Muscle of back (tissue), 13 donors: ENCODE measurements at places on chromosomes 12 and 14.
A peak's percentile ranks its signal among the peaks of the same experiment; 100 is the strongest.

DNA sequence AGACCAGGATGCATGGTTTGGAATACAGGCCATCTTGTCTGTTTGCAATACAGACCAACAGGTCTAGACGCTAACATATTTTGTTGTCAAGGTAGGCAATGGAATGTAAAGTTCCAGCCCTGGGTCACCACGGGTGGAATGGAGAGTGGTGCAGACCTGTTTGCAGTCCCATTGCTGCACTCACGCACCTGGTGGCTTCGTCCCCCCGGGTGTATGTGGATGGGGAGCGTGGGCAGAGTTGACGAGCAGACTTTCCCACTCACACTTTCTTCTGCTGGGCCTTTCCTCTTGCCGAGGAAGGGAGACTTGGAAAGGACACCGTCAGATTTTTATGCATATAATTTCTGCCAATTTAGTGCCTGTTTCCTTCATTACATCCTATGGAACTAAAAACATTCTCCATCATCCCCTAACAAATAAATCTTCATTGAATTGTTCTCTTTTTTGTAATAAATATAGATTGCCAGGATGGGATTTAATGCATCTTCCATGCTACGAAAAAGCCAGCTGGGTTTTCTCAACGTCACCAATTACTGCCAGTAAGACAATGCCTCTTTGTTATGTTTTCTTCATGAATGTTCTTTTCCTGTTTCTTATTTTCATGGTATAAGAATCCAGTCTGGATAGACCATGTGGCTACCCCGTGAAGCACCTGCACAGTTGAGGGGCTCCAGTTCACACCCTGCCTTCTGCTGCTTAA lies 15.2 kb downstream of the DCAF4 start:
- no peak for DNase-seq

- DNase-seq: peak; percentile 2
Observed at GRCh38 chr12:88867510-88867909, 287.2 kb upstream of the KITLG start.

GRCh38 chr12:71755146-71755892 lies 656 bp downstream of the RAB21 start:
- peak; percentile 41 for DNase-seq

GRCh38 chr12:117680312-117680711 lies 288.5 kb downstream of the KSR2 start:
- peak; percentile 29 for DNase-seq

- no peak for DNase-seq
Observed at GRCh38 chr12:82858534-82858917, 171.8 kb downstream of the TMTC2 start.

DNA sequence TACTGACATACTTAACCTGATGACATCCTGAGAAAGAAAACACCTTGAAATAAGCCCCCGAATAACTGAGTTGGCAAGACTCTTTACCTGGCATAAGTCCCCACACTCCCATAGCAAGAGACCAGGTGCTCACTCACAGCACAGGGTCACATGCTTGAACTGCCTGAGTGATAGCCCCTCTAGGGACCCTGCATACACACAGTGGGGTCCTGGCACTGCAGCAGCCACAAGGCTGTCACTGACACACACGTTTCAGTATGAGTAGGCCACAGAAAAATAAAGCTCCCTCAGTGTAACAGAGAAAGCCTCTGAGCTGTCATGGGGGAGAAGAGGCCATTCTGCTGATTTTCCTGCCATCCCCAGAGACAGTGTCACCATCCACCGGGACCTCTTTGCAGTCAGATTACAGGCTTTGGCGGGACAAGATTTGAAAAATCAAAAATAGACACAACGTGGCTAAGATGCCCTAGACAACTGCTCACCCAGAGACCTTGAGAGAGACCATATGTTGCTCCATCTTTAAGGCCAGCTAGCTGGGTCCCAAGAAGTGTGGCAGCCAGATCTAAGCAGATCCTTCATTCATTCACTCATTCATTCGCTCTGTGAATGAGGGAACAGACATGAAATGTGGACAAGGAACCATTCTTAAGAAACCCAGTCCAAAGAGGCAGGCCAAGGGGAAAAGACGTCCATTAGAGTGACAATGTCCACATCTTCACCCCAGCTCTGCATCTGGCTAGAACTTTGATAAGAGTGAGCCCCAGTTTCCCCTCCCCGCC lies 1.6 kb downstream of the SCARB1 start:
- no peak for DNase-seq

DNA sequence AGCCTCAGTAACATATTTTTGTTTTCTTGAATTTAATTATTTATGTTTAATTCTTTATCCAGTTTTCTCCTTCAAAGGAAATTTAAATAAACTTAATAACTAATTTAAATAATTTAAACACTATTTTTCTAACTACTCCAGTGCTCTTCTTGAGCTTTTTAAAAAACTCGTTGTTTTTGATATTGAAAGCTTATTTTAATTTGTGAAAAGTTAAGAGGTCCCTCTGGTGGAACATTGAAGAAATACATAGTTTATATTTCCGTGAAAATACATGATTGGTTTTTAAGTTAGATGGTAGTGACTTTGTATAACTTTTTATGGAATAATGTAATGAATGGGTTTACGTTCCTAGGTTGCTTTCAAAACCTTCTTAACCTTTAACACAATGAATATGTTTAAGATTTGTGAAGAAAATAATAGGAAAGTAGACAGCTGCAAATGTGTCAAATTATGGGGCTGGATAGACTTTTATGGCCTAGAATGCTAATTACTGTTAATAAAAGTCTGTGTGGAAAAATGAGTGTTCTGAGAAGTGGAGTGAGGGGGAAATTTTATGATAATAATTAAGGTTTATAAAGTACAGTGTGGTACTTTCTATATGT lies 45.9 kb upstream of the MSRB3 start:
- DNase-seq: peak; percentile 25

- peak; percentile 36 for DNase-seq
Observed at GRCh38 chr12:83476695-83477690, 790.3 kb downstream of the TMTC2 start.

DNA sequence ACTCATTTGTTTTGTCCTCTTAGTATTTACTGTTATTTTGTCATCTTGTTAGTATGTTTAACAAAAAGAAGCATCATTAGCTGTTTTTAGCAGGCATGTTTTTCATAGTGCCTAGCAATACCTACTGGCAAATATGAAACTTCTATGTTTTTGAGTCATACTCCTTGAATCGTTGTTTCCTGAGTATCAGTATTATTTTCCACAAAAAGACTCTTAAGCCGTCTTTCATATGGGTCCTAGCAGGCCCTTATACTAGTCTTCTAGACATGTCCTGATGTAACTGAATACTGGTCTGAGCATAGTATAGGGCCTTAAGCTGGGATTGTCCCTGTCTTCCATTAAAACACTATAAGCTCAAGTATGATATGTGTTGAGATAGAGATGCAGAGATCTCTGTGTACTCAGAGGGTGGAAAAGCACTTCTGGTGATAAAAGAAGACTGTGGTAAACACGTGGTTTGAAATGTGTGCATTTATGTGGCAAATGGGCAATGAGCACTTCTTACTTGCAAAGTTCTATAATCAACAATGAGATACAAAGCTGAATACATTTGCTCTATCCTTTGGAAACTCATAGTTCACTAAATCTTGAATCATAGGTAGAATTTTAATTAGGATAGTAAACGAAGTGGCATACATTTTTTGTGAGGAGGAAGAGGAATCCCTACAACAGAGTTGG lies 348.8 kb downstream of the PDZRN4 start:
- DNase-seq: no peak

- peak; percentile 66 for DNase-seq
Observed at GRCh38 chr12:25715102-25715501, 162.0 kb upstream of the LMNTD1 start.

GRCh38 chr14:57171363-57171762 lies 97.3 kb downstream of the EXOC5 start:
- no peak for DNase-seq

- DNase-seq: no peak
Observed at GRCh38 chr12:131370321-131370720, 340.6 kb upstream of the SFSWAP start.

GRCh38 chr14:60304509-60304908 lies 55.5 kb downstream of the PPM1A start:
- no peak for DNase-seq

DNA sequence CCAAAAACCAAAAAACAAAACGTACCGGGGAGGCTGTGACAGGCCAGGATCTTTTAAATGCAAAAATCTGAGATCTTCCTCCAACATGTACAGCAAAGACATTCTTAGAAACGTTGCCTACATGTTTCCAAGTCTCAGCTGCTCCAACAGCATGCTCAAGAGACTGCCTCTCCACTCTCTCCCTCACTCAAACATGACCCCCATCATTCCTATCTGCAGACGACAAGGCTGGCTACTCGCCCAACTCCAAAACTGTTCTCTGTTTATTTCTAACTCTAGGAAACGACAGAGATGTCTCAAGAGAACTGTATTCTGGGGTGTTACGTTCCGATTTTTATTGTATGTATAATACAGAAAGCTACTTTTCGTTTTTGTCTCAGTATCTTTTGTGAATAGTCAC lies 57.5 kb upstream of the TMCC3 start:
- DNase-seq: peak; percentile 87

DNA sequence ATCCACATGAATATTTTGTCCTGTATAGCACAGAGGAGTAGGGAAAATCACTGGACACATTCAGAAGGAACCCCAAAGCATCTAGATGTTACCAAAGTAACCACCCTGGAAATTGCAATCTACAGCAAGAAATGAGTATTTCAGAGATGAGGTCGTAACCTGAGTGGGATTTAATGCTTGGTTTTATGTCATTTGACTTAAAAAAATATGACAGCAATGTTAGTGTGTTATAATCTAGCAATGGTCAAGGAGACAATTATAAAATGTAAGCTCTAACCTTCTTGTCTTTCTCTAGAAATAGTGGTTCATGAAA lies 256.6 kb downstream of the NAV3 start:
- DNase-seq: no peak
